ENCODE measurements at places on chromosomes 2 and 18.

GRCh38 chr18:24189007-24189528 is 50.2 kb downstream of the CABYR start:
- DNase-seq, result no peak

- no peak for DNase-seq
Measured at GRCh38 chr2:160507464-160507863, 13.9 kb upstream of the RBMS1 start.

- DNase-seq, result no peak
Measured at GRCh38 chr2:6865346-6866274, at the start of gene CMPK2. CMPK2 (minus strand) TSS chr2:6865907; CDS start chr2:6865696, 211 bp downstream.

GRCh38 chr18:12036201-12036751 is 55.0 kb downstream of the IMPA2 start:
- DNase-seq, result no peak

DNA sequence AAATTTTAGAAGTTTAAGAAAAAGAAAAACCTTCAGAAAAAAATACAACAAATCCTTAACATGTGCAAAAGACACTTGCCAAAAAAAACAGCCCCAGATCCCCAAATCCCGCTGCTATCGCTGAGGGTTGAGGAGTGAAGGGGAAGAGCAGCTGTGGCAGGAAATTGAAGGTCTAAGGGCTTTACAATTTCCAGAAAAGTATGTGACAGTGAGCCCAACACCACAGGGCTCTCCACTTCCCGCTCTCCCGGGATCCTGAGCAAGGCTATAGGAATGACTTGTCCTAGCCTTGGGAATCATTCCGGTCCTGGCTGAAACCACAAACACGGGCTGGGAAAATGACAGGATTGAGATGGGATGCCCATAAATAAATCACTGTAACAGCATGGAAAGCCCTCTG is 191.4 kb downstream of the TMEM163 start:
- DNase-seq, result no peak

DNA sequence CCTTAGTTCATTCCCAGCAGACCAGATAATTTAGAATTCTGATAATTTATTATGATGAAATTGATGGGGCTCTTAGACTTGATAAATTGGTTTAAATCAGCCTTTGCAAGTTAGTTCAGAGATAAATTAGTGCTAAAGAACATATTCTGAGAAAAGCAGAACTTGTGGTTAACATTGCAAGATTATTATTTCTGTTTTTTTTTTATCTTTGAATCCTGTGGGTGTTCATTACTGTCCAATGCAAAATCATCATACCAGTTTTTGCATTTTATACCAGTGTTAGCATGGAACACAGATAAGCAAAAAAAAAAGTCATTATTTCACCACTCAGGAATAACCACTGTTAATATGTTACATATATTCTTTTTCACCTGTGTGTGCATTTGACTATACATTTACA is 9.1 kb downstream of the SEPTIN2 start:
- no peak for DNase-seq

DNA sequence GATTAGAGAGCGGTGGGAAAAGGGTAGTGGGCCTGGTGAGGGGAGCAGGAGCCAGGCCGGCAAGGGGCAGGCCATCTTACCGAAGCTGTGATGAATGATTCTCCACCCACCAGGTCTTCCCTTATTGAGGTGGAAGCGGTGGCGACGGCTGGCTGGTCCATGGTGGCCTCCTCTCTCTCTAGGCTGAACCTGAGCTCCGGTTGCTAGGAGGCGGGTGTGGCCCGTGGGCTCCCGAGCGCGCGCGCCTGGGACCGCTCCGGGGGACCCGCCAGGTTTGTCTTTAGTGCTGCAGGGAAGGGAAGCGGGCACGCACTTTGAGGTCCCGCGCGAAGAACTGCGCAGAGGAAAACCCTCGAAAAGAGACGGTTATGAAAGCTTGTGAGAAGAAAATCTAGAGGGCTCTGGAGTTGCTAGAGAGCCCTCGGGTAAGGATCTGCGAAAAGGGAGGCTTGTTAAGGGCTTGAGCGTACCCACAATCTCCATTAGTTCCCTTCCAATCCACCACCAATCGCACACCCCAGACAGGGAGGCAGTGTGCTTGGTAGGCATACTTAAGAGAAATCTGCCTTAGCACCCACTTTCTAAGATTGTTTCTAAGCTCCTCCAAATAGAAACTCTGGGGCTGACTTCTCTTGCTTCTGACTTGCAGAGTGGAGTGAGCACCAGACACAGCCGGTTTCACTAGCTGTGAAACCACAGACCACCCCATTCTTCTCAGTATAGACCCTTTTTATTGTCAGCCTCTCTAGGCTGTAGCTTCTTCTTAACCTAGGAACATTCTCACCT is at the start of gene STPG4:
Gene STPG4 (minus strand): TSS at position 218 of the 786 bp plus-strand sequence. CDS start 57 bp downstream, at position 161.
- no peak for DNase-seq

- no peak for DNase-seq
Measured at GRCh38 chr2:3180082-3180908, 197.3 kb downstream of the EIPR1 start.

DNA sequence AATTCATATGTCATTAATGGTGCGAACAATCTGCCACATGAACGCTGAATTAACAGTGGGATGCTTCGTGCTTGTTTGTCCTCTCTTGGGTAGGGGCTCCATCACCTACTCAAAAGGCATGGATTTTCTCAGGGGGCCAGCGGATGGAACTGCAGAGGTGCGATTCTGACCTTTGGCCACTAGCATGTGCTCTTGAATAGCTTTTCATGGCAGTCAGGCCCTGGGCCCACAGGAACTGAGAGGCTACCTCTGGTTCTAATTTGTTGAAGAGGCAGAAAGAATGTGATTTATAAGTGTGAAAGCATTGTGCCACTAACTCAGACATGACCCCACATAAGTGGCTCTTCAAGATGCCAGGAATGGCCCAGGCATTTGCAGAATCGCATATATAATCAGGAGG is 283.2 kb downstream of the INSIG2 start:
- DNase-seq, result no peak

DNA sequence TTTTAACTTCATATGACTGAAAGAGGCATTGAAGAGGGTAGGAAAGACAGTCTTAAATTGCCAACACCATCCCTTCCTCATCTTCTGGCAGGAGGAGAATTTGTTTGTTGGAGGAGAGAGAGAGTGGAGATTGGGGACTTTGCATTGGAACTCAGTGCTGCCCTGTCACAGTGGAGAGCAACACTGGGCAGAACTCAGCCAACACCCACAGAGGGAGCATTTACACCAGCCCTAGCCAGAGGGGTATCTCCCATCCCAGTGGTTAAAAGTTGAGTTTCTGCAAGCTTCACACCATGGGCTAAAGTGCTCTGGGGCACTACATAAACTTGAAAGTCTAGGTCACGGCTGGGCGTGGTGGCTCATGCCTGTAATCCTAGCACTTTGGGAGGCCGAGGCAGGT is 174.1 kb downstream of the ANKRD30B start:
- no peak for DNase-seq

GRCh38 chr18:6962571-6963451 is 154.8 kb downstream of the LAMA1 start:
- DNase-seq, result no peak

- DNase-seq, result peak; percentile 63
Measured at GRCh38 chr2:222176890-222177289, 121.9 kb downstream of the PAX3 start.

- DNase-seq, result no peak
Measured at GRCh38 chr2:26475037-26475436, 2.9 kb downstream of the OTOF start.

GRCh38 chr2:236936446-236936940 is 149.2 kb upstream of the COPS8 start:
- DNase-seq, result no peak

GRCh38 chr2:153136216-153136615 is 342.3 kb downstream of the RPRM start:
- no peak for DNase-seq

DNA sequence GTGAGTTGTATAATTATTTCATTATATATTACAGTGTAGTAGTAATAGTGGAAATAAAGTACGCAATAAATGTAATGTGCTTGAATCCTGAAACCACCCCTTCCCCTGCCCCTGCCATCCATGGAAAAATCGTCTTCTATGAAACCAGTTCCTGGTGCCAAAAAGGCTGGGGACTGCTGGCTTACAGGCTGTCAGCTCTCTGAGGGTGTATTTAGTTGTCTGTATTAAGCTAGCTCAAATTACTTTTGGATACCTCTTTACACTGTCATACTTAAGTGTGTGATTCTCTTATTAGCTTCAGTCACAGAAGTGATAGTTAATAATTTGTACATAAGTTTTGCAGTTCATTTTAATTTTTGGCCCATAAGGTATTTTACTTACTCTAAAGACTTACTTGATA is 29.6 kb downstream of the LCLAT1 start:
- DNase-seq, result no peak

GRCh38 chr18:63004466-63005089 is 289.2 kb downstream of the PHLPP1 start:
- DNase-seq, result no peak

GRCh38 chr2:226888378-226888965 is 52.6 kb downstream of the RHBDD1 start:
- DNase-seq, result no peak

- no peak for DNase-seq
Measured at GRCh38 chr2:10303181-10303693, 533 bp downstream of the HPCAL1 start.

GRCh38 chr2:239770246-239770639 is 254.9 kb downstream of the NDUFA10 start:
- no peak for DNase-seq

GRCh38 chr2:232444409-232445148 is 11.4 kb upstream of the ALPI start:
- no peak for DNase-seq

DNA sequence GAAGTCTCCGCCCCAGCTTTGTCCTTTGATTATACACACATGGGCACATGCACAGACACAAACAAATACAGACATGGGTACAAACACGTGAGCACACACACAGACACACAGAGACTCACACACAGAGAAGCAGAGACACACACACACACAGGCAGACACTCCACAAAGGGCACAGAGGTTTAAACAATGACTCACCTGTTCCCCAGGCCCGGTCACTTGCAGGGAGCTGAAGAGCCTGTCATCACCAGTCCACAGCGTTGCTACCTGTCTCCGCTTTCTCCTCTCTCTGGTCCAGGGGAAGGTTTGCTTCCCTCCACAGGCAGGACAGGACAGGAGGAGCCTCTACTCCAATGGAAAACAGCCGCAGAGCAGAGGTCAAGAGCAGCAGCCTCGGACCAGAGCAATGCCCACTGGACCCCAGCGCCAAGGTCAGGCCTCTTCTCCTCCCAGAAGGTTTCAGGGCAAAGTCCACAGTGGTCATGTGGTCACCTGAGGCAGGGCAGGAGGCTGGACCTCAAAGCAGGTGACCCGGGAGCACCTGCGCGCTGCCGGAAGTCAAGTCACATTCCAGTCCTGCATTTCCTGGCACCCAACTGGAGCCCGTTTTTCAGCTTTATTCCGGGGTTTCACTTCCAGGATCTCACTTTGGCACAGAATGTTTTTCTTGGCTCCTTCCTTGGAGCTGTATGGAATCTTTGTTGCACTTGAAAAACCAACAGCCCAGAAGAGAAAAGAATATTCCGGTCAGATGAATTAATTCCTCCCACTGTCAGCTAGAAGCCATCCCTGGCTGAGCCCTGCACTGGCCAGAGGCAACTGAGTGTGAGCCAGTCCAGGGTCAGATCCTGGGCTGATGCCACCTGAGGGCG is at the start of gene RAB17:
Gene RAB17 (minus strand): TSS at position 463 of the 869 bp plus-strand sequence. CDS start 4,580 bp downstream, outside the sequence.
- DNase-seq, result peak; percentile 37

DNA sequence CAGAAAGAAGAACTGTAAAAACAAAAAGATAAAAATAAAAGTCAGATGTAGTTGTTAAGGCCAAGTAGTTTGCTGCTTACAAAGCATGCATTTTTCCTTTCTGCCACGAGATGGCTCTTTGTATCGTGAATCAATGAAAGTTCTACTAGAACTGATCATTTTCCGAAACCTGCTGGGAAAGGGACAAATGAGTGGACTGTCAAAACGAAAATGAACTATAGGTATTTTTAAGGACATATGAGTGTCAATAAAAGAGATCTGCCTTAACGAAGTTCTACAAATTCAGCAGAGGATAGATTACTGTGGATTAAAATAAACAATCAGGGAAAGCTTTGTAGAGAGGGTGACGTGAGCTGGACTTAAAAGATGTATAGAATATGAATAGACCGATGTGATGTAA is 15.0 kb upstream of the ELOA2 start:
- DNase-seq, result no peak

DNA sequence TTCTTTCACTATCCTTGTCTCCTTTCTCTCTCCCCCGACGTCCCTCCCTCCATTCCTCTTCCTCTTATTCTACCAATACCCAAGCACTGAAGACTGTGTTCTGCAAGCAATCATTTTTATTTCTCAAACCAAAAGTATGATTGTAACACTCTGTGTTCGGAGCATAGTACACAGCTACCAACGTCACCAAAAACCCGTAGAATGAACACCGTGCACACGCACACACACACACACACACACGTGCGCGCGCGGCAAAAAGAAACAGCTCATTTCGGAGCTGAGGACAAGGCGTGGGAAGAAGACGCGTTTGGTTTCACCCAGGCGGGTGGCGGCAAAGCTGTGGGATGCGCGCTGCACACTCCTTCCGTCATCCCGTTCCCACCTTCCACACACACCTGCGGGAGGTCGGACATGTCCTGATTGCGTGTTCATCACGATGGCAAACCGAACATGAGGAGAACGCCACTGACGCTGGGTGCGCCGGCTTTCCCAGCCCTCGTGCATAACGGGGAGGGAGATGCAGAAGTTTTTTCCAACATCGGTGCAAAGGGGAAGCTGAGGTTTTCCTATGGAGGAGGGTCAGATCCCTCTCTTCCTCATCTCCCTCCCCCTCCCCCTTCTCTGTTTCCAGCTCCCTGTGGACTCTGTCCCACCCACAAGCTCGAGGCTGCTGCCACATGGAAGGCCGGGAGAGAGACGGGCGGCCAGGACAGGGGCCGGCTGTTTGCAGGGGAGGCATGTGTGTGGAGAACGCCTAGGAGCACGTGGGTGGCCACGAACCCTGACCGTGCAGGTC is 20.4 kb downstream of the MBP start:
- no peak for DNase-seq

DNA sequence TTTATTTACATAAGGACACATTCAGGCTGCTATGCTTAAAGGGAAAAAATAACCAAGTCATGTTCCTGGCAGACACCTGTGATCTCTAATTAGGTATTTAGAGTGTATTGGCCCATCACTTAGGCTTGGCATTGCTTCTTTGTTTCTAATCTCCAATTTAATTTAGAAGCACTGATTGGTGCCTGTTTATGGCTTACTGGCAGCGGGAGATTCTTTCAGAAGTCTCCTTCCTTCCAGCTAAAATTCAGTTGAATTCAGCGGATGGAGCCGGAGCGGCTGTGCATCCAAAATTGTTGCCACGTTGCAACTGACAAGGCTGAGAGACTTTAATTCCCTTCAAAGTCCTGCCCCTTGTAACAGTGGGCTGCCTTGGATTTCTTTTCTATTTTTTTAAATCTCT is 66.5 kb downstream of the VWA3B start:
- no peak for DNase-seq

Data from NCI-H1417 treated with DMSO at 0.1 percent for 48 hours (cell line).